ENCODE measurements at places on chromosomes 12 and 14. TPM values are rescaled to one million over a fixed set of nuclear protein-coding genes. Genes with fewer than 3 reads are reported as not detected.

PGF gene
- 24.9 TPM for polyA plus RNA-seq

RPS6KA5 gene
- 8.9 TPM for polyA plus RNA-seq

TMBIM4 gene
- 79.0 TPM for polyA plus RNA-seq

MYH6 gene
- 2.4 TPM for polyA plus RNA-seq

PPP4R3A gene
- 73.2 TPM for polyA plus RNA-seq

SAV1 gene
- 37.3 TPM for polyA plus RNA-seq

KCNMB4 gene
- 13.9 TPM for polyA plus RNA-seq

FBXO34 gene
- 23.8 TPM for polyA plus RNA-seq

Data from muscle of arm (tissue), 14 donors.